Stimulated activated CD8-positive, alpha-beta memory T cell treated with anti-CD3 and anti-CD28 coated beads, Interleukin-7, amount 100 ng/mL, for 4 hours (primary cell): ENCODE measurements at places on chromosomes 16 and 17.

DNA sequence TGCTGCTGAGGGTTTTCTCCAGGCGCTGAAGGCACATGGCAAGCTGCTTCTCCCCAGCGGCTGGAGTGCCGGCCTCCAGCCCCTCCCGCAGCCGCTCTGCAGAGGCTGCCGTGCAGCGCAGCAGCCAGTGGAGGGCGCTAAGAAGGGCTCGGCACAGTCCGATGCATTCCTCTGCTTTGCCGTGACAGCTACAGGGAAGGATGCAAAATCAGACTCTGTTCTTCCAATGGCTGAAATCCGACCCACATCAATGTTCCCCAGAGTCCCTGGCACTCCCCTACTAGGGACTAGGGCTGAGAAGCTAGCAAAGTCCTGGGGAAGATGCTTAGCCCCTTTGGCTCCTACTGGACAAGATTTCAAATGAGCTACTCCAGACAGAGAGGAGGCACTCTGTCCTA lies 19.0 kb downstream of the MED24 start:
- no peak for DNase-seq

- no peak for DNase-seq
These were observed 3.6 kb downstream of the PNMT start for GRCh38 chr17:39671651-39672521.

GRCh38 chr17:76208120-76208519 lies 32.2 kb downstream of the RNF157 start:
- no peak for DNase-seq

DNA sequence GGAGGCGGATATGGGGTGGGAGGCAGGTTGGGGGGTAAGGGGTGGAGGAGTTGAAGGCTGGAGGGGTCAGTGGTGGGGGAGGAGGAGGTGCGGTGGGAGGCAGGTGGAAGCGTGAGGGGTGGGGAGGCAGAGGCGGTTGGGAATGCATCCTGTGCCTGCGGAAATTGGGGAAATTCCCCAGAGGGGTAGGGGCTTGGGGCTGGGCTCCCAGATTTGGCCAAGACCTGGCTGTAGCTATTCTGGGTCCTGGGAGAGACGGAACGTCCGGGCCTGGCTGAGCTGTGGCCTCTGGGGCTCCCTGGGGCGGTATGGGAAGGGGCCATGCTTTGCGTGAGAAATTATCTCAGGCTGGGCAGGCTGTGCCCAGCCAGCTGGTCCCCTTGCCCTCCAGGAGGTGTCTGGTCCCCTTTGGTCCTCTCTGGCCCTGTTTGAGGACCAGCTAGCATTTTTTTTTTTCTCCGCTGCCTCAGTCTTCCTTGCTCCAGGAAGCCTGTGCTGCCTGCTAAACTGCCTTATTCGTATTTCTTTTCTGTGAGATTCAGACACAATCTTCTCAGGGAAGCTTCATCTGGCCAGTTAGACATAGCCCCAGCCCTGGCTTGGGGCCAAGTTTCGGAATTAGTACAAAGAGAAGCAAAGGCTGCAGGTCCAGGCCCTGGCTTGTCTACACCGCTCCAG lies 7.3 kb upstream of the TRPV2 start:
- DNase-seq = no peak

- no peak for DNase-seq
These were observed 56.1 kb downstream of the PLXDC1 start for GRCh38 chr17:39095309-39095686.

DNA sequence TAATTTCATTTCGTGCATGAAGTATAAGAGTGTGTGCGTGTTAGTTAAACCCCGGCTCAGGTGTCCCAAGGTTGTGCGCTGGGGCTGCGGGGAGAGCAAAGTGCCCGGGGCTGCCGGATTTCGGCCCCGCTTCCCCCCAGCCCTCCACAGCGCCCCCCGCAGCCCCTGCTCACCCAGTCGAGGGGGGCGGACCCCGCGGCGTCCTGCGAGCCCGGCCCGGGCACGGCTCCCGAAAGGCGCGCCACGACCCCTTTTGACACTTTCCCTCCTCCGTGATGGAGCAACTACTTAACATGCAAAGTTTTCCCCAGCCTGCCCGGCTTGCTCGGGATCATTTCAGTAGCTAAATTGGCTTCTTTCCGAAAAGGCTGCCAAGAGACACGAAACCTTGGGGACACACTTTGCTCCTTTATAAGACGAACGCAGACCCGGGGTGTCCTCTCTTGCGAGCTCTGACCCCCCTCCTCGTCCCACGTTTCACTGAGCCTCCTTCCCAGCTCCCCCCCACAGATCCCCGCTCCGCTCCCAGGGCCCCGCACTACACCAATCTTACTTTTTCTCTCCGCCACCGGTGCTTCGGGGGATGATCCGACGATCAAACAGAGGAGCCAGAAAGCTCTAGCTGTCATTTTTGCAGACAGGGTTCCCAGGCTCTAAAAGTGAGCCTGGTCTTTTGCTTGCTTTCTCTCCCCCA lies 552 bp downstream of the C17orf58 start:
- no peak for DNase-seq

- DNase-seq = no peak
These were observed 35.8 kb upstream of the NF1 start for GRCh38 chr17:31058976-31059375.

GRCh38 chr17:58352596-58353388 lies 791 bp upstream of the SUPT4H1 start:
- DNase-seq = no peak

GRCh38 chr16:56312028-56312300 lies 113.4 kb downstream of the AMFR start:
- DNase-seq = no peak

DNA sequence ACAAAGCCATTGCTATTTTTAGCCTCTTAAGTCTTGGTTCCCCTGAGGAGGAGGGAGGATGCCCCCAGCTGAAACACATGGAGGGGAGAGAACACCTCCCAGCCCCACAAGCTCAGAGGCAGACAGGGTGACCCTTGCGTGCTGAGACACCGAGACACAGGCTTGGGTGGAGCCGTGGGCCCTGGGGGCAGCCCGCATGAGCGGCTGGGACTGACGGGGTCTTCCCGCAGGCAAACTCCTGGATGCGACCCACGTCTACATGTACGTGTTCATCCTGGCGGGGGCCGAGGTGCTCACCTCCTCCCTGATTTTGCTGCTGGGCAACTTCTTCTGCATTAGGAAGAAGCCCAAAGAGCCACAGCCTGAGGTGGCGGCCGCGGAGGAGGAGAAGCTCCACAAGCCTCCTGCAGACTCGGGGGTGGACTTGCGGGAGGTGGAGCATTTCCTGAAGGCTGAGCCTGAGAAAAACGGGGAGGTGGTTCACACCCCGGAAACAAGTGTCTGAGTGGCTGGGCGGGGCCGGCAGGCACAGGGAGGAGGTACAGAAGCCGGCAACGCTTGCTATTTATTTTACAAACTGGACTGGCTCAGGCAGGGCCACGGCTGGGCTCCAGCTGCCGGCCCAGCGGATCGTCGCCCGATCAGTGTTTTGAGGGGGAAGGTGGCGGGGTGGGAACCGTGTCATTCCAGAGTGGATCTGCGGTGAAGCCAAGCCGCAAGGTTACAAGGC lies 9.8 kb downstream of the SLC16A3 start:
- peak; percentile 57 for DNase-seq

DNA sequence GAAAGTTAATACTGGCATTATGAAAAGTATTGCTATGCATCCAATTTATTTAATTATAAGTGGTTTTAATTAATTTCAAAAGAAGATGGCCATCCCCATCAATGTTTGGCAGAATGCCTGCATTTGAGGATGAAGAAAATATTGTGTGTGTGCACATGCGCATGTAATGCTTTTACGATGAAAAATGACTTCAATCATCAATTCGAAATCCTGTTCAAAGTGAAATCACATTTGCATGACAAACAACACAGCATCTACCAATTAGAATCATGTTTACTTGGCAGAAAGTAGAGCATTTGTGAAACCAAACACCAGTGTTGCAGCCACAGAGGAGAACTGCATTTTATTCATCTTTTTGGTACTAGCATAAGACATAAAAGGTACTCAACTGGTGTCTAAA lies 191.9 kb upstream of the PIRT start:
- no peak for DNase-seq

DNA sequence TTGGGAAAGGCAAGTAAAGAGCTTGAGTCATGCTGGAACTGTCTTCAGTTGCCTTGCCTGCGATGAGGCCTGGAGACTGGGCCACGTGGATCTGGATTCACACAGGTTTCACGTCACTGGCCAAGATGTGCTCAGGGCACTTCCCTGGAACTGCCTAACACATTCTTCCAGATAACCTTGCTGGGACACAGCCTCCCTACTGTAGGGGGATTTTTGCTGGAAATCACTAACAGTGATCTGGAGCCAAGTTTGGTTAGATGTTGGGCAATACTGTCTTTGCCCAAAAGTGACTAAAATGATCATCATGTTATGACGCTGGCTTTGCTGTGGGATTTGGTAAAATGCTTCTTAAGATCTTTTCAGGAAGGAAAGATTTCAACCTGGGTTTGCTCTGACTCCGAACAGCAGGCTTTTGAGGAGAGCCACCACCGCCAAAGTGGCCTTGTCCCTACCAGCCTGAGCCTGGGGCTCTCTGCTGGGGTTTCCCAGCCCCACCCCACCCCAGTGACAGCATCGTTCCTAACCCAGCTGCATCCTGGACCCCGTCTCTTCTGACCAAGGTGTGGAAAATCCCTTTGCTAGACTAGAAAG lies 14.7 kb downstream of the C1QTNF1 start:
- DNase-seq = no peak

- DNase-seq = no peak
These were observed 1.6 kb upstream of the KCNJ12 start for GRCh38 chr17:21374441-21375161.

DNA sequence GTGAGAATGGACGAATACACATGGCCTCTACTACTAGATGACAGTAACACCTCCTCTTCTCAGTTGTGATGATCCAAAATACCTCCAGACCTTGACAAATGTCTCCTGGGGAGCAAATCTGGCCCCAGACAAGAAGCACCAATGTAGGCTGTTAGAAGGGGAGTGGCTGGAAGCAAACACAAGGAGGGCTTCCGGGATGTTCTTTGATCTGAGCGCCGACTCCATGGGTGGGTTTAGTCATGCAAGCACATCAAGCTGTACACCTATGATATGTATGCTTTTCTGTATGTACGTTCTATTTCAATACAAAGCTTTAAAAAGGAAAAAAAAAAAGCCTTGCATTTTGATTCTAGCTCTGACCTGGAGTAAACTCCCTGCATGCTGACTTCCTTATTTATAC lies 61.4 kb downstream of the ARHGAP17 start:
- no peak for DNase-seq

DNA sequence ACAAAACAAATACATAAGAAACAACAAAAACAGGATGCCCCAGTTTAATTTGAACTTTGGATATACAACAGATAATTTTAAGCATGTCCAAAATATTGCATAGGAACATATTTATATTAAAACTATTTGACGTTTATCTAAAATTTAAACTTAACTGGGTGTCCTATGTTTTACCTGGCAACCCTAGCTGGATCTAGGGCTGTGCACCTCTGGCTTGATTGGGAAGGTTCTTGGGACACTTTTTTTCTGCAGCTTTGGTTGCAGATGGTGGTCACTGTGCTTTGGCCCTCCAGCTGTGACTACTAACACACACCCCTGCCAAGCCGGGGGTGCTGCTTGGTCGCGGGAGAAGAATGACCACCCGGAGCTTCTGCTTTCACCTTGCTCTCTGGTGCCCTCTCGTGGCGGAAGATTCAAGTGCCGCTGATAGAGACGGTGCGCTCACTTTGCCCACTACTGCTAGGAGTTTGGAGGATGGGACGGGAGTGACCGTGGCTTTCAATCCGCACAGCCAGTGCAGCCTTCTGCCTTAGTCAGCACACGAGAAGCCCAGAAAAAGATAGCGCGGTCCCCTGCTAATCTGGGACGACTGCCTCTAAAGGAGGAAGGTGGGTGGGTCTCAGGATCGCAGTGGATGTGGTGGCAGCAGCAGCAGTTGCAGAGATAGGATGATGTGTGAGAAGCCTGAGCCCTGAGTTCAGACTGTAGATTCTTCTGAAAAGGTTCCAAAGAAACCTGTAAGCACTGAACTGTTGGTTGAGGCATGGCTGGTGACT lies 6.7 kb downstream of the SPACA3 start:
- DNase-seq = peak; percentile 39

DNA sequence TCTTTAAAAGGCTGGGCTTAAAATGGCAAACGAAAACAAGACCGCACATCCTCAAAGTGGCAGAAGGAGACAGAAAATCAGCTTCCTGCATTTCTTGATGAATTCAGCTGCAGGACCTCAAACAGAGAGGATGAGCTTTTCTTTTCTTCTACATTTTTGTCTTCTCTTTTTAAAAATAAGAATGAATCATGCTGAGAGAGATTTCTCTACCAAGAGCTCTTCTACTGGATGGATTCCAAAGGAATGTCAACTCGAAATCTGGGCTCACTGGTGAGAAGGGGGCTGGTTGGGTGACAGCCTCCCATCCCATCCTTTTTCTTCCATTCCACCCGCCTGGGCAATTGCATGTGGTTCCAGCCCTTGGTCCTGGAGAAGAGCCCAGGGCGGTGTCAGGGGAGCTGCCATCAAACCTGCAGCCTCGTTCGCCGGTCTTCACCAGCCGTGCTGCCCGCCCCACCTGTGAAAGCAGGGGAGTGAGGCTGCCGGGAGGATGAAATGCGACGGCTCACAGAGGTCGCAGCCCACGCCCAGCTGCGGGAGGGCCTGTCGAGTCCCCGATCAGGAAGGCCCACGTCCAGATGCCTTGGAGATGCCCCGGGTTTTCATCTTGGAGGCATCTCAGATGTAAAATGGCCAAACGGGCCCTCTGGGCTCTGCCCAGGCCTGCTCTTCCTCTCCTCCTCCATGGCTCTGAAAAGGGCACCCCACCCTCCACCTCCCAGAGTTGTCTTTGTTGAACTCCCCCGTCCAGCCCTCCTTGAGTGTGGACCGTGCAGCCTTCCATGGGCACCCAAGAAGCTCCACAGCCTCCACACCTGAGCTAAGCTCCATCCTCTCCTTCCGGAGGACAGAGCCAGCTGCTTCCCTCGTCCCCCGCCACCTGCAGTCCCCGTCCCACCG lies 121.9 kb downstream of the FOXL1 start:
- no peak for DNase-seq

- DNase-seq = no peak
These were observed 3.9 kb downstream of the KRT12 start for GRCh38 chr17:40862985-40863733.
